A673 (cell line): ENCODE measurements at places on chromosomes 12 and 14. TPM values are rescaled to one million over a fixed set of nuclear protein-coding genes. Genes with fewer than 3 reads are reported as not detected.
A peak's percentile ranks its signal among the peaks of the same experiment; 100 is the strongest.

GRCh38 chr14:94001016-94001415 is 3.9 kb downstream of the CCDC197 start:
- H3K36me3 ChIP-seq, result no peaks in the 10 kb centered on the region
- no peak for DNase-seq
- H3K27me3 ChIP-seq, result no peaks in the 10 kb centered on the region
- peaks cover 4% of the 10 kb centered on the region for H3K4me1 ChIP-seq

- no peak overlapping the region for H3K4me3 ChIP-seq
- peaks cover 32% of the 10 kb centered on the region for H3K4me1 ChIP-seq
- H3K27ac ChIP-seq, result no peak overlapping the region
- H3K36me3 ChIP-seq, result no peaks in the 10 kb centered on the region
- H3K27me3 ChIP-seq, result no peaks in the 10 kb centered on the region
These were observed 47.6 kb upstream of the SELPLG start for GRCh38 chr12:108681317-108681716.

DNA sequence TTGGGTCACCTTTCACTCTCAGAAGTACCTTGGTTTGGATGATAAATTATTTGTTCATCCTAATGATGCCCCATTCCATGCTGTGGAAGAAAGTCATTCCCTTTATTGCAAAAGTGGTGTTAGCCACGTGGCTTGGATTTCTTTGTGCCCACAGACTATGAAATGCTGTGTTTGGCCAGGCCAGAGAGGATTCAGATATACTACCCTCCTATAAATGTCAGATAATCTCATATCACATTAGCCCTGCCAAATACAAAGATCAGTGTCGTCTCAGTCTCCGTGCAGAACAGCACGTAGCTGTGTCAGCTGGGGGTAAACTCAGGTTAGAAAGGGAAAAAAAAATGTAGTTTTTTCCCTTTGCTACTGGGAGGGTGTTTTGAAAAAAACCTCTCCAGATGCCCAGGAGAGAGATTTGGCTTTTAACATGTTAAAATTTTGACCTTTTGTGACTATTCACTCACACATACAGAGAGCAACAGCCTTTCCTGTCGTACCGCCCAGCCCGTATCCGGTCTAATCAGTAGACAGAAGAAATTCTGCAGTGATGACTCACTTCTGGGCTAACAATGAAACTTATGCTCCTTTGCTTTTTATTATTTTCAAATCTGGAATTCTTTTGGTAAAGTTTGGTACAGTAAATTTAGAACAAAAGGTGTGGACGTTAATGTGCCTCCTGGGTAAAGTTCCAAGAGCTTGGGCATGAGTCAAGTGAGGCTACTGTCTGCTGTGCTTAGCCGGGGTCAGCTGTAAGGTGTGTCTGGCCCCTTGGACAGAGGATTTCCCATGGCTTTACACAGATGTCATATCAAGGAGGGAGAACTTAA is 8.5 kb upstream of the PTPRB start:
- H3K4me3 ChIP-seq, result peak overlapping the region; percentile 9
- no peaks in the 10 kb centered on the region for H3K36me3 ChIP-seq
- peaks cover 17% of the 10 kb centered on the region for H3K4me1 ChIP-seq
- H3K27ac ChIP-seq, result no peak overlapping the region
- peak; percentile 79 for DNase-seq

- H3K4me1 ChIP-seq, result peaks cover 40% of the 10 kb centered on the region
- no peak for DNase-seq
- H3K4me3 ChIP-seq, result no peak overlapping the region
- no peaks in the 10 kb centered on the region for H3K27me3 ChIP-seq
- H3K36me3 ChIP-seq, result peaks cover 17% of the 10 kb centered on the region
These were observed 4.9 kb downstream of the SLC48A1 start for GRCh38 chr12:47777741-47778558.

DNA sequence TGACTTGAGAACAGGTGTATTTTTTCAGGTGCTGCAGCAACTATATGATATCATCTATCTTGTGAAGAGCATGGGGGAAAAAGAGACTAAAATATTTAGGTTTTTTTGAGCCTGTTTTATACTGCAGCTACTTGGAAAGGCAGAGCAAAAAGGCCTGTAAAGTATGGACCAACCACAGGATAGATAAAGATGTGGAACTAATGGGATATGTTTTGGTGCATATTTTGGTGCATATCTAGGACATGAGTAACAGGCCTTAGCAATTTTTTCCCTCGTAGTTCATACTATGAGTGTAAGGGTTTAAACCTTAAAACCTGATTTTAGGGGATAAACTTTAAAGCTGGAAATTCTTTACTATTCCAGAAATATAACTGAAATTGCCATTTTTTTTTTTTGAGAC is 6.0 kb upstream of the GTSF1 start:
- no peaks in the 10 kb centered on the region for H3K36me3 ChIP-seq
- no peak overlapping the region for H3K4me3 ChIP-seq
- peak; percentile 44 for DNase-seq
- H3K27ac ChIP-seq, result no peak overlapping the region

DNA sequence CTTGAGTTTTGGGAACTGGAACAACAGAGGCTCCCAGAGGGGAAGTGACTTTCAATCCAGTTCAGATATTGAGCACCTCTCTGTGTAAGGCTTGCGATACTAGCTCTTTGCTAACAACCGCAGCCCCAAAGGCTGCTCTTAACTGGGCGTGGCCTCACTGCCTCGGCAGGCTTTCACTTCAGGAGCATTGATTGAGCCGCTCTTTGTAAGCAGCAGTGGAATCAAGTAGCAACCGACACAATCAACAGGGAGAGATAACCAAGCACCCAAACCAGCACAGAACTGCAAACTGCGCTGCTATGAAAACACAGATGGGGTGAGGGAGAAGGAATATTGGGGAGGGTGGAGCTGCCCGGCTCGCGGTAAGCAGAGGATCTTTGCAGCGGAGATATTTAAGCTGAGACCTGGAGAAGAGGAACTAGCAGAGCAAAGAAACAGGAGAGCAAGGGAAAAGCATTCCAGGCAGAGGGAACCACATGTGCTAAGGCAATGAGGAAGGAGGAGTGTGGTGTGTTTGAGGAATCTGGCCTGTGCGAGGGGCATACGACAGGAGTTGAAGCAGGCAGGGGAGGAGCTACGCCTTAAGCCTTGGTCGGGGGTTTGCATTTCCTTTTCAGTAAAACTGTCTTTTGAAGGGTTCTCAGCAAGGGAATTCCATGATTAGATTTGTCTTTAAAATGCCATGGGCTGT is 17.3 kb upstream of the YY1 start:
- H3K27me3 ChIP-seq, result no peaks in the 10 kb centered on the region
- DNase-seq, result peak; percentile 79

DNA sequence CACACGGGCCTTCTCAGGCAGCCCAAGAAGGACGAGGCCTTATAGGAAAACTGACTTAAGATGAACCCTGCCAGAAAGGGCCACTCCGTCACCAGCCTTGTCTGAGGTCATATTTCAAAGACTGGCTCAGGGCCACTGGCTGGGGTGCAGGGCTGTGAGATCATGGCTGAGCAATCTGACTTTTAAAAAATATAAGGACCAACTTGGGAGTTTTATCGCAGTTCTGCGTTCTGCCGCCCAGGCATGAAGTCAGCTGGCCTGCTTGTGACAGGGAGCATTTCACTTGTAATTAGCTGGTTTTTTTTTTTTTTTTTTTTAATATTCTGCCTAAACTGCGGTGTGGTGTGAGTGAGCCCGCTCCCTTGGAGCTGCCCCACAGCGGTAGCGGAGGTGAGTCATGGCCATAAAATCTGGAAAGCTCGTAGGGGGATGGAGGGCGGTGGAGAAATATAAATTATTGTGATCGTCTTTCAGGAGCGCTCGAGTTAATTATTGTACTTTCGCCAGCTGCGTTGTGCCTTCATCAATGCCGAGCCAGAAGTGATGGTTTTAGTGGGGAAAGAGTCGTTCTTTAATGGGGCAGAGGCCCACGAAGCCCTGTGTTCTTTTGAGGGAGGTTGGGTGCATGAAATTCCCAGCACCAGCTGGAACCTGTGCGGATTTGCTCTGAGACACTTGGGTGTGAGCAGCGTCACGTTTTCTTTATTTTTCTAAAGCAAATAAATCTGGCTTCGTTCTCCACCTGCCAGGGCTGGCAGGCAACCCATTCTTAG is 231.9 kb downstream of the C12orf75 start:
- no peaks in the 10 kb centered on the region for H3K4me1 ChIP-seq
- H3K36me3 ChIP-seq, result no peaks in the 10 kb centered on the region
- no peaks in the 10 kb centered on the region for H3K27me3 ChIP-seq
- H3K4me3 ChIP-seq, result no peak overlapping the region
- H3K27ac ChIP-seq, result no peak overlapping the region

DNA sequence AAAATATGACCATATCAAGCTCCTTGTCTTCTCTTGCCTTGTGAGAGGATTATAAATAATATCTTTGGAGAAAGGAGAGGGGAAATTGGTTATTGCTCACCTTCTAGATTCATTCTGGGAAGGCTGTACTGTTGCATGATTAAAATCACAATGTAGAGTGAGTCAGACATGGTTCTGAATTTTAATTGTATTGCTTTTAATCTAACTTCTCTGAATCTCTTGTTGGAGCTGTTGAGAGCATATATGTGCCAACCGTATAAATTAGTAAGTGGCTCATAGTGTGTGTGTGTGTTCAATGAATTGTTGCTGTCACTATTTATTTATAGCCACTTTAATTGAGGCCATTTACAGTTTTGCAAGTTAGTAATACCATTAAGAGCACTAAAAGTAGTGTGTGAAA is 56.1 kb downstream of the KCNJ8 start:
- H3K27ac ChIP-seq, result no peak overlapping the region
- peaks cover 28% of the 10 kb centered on the region for H3K4me1 ChIP-seq
- H3K4me3 ChIP-seq, result no peak overlapping the region
- no peak for DNase-seq
- H3K36me3 ChIP-seq, result no peaks in the 10 kb centered on the region

DNA sequence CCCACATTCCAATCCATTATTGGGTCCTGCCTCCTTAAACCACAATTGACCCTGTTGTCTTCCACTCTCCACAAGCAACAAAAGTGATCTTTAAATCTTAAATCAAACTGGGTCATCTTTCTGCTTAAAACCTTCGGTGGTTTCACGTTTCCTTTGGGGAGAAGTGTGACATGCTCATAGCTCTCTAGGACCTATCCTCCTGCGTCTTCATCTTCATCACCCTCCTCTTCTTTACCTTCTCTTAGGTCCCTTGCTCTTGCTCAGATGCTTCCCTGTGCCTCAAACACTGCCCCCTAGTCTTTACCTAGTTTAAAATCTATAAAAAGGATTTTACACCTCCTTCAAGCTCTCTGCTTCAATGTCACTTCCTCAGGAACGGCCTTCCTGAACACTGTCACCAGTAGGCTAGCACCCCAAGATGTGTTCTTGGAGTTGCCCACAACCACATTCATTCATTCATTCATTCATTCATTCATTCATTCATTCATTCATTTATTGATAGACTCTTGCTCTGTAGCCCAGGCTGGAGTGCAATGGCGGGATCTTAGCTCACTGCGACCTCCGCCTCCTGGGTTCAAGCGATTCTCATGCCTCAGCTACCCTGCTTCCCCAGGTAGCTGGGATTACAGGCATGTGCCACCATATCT is 46.8 kb downstream of the GALNT4 start:
- H3K27me3 ChIP-seq, result no peaks in the 10 kb centered on the region
- H3K4me3 ChIP-seq, result no peak overlapping the region
- no peak overlapping the region for H3K27ac ChIP-seq
- DNase-seq, result no peak

DNA sequence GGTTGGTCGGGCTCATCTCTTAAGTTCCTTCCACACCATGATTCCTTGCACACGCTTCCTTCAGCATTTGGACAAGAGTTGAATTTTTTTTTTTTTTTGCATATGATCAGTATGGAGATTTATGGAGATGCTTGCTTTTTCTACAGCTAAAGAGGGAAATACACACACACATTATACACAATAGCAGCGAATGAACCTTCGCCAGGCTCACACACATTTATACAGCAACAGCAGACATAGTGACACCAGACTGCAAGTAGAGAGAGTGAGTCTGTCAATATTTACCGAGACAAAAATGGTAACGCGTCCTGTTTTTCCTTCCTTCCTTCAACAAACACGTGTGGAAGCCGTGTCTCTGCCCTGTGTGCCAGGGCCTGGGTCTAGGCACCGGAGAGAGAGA is 897.9 kb downstream of the BCL11B start:
- no peaks in the 10 kb centered on the region for H3K27me3 ChIP-seq
- no peak for DNase-seq
- H3K4me3 ChIP-seq, result no peak overlapping the region
- no peaks in the 10 kb centered on the region for H3K4me1 ChIP-seq
- no peaks in the 10 kb centered on the region for H3K36me3 ChIP-seq

DNA sequence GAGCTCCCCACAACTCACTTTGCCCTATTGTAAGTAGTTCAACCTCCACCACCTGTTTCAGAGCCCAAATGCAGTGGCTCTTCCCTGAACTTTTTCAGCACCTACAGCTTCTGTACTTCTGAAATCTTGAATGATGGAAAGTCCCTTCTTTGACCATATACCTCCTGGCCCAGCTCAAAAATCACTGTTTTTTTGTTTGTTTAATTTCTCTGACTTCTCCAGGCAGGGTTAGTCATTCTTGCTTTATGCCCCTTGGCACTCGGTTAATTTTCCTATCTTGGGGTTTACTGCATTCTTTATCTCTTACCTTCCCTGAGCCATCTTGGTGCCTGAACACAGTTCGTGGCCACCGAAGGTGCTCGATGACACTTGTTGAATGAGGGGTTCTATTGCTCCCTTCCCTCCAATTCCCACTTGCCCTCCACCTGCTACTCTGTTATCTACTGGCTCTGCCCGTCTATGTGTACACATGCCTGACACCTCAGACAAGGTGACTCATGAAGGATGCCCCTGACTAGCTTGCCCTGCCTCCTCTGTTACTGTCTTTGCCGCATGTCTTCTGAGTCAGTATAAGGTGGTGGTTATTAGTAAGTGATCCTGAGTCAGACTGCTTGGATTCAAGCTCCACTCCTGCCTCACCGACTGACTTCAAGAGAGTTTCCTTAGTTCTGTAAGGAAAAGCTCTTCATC is 4.4 kb downstream of the AMHR2 start:
- H3K36me3 ChIP-seq, result no peaks in the 10 kb centered on the region
- H3K27ac ChIP-seq, result no peak overlapping the region
- H3K27me3 ChIP-seq, result no peaks in the 10 kb centered on the region
- no peak for DNase-seq

- peaks cover 46% of the 10 kb centered on the region for H3K4me1 ChIP-seq
- no peak for DNase-seq
- no peak overlapping the region for H3K27ac ChIP-seq
- H3K4me3 ChIP-seq, result no peak overlapping the region
- H3K27me3 ChIP-seq, result no peaks in the 10 kb centered on the region
- no peaks in the 10 kb centered on the region for H3K36me3 ChIP-seq
These were observed 56.1 kb upstream of the FBRSL1 start for GRCh38 chr12:132433641-132434395.

GRCh38 chr12:54945082-54945481 is 39.5 kb downstream of the TESPA1 start:
- H3K27ac ChIP-seq, result no peak overlapping the region
- H3K36me3 ChIP-seq, result no peaks in the 10 kb centered on the region
- H3K27me3 ChIP-seq, result no peaks in the 10 kb centered on the region

GRCh38 chr12:3966376-3966775 is 93.2 kb upstream of the PARP11 start:
- no peaks in the 10 kb centered on the region for H3K4me1 ChIP-seq
- no peaks in the 10 kb centered on the region for H3K27me3 ChIP-seq
- no peak for DNase-seq
- no peak overlapping the region for H3K4me3 ChIP-seq

ANG gene
- 0.71 and 2.2 TPM in 2 replicates for total RNA-seq

IL22 gene
- total RNA-seq, result not detected in 2 replicates

CLEC2D gene
- 1.6 and 2.2 TPM in 2 replicates for total RNA-seq

TMEM253 gene
- total RNA-seq, result 0.48 and 0.49 TPM in 2 replicates

TMTC1 gene
- total RNA-seq, result 4.4 and 6.1 TPM in 2 replicates
